ENCODE measurements at places on chromosomes 11 and 22. TPM values are rescaled to one million over a fixed set of nuclear protein-coding genes. Genes with fewer than 3 reads are reported as not detected.

- DNase-seq, result peak; percentile 96
Observed at GRCh38 chr22:23069502-23070357, 589 bp upstream of the GNAZ start.

GRCh38 chr22:24291515-24292201 lies 21.0 kb downstream of the SPECC1L start:
- no peak for DNase-seq

DNA sequence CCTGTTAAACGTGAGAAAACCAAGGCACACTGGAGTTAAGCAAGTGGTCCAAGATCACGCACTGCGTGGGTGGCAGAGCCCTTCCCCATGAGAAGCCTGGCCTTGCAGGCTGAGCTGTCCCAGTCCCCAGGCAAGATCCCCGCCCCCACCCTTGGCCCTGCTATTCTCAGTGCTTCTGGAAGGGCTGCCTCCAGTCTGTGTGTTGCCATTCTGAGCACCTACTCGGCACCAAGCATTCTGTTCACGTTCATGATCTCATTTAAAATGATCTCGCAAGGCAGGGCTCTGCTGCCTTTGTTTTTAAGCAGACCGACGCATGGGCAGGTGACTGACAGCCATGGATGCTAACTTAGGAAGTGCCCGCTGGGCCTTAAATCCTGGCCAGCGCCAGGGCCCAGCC lies 62.8 kb downstream of the PHF21B start:
- DNase-seq, result no peak

- no peak for DNase-seq
Observed at GRCh38 chr22:38817196-38817595, 23.3 kb upstream of the DNAL4 start.

- no peak for DNase-seq
Observed at GRCh38 chr11:69906453-69906907, 87.3 kb upstream of the FGF3 start.

GRCh38 chr11:2248762-2249161 lies 21.6 kb downstream of the ASCL2 start:
- no peak for DNase-seq

DNA sequence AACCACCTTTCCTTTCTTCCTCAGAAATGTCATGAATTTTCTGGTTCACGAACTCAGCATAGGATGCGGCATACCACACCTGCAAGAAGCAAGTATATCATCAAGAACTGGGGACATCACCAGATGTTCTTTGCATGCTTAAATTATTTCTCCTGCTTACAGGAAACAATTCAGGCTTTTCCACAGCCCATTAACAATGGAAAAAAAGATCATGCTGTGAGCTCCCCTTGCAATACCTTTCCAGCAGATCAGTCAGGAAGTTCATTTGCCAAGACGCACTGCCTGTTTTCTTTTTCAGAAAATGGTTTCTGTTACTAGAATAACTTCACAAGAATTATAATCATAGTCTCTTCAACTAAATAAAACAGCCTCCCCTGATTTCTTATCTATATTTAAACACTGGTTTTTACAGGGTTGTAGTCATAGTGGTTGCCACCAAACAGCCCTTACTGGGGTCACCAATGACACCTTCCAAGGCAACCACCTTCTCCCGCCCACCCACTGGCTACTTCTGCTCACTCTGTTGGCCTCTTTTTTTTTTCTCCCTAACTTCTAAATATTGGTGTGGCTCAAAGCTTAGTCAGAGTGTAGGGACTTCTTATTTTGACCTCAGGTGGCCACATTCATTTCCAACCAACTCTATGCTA lies 42.3 kb upstream of the NFRKB start:
- no peak for DNase-seq

Gene USP28
- total RNA-seq, result 20.0 TPM

Gene CARNS1
- 0.07 TPM for total RNA-seq

Measured in glutamatergic neuron (in vitro differentiated cells).